T-helper 9 cell (primary cell): ENCODE measurements at places on chromosomes 6 and 20.

DNA sequence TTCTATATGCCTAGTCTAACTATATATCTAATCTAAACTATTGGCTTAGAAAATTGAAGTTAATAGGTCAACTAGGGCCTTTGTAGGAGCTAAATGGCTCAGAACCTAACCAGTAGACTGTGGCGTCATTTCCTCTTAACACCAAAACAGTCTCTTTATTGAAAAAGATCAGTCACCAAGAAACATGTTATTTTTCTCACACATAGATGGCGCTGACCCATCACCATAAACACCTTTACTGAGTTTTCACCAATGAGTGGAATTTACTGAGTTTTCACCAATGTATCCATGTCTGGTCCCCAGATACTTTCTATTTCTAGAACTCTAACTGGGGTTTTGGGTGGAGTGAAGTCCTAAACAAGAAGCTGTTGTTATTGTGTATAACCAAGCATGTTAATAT, 636.0 kb downstream of the BCKDHB start:
- DNase-seq: no peak

DNA sequence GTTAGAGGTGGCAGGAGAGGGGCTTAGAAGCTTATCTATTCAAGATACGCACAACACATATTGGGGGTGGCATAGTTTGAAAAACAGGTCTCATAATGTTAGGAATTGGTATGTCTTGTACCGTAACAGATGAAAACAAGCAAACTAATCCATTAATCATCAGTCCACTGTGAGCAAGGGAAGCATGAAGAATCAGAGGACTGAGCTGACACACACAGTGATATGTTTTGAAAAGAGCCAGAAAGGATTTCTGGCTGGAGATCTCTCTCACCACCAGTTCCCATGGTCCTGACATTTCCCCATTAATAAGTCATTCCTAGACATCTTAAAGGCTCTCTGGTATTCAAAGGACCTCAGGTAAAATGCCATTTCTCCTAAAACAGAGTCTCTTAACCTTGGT, 158.8 kb upstream of the PHACTR1 start:
- no peak for DNase-seq

GRCh38 chr6:154543628-154544027, 33.1 kb upstream of the CNKSR3 start:
- no peak for DNase-seq

DNA sequence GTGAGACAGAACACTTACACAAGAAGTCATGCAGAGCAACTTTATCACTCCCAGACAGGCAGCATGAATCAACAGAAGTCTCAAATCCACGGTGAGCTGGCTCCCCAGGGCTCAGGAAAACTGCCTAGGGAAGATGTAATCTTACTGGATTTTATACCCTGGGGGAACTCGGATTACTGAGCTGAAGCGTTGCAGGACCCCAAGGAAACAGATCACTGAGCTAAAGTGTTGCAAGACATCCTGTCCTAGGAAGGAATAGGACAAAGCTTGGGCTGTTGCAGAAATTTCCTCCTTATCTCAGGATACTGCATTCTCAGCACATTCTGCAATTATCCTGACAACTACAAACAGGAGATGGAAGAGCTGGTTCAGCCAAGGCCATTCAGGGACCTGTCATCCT, 224.8 kb downstream of the TFAP2A start:
- no peak for DNase-seq

GRCh38 chr6:106751501-106752252, 122.3 kb downstream of the QRSL1 start:
- DNase-seq: no peak
